ENCODE measurements at places on chromosomes 16 and 17. TPM values are rescaled to one million over a fixed set of nuclear protein-coding genes. Genes with fewer than 3 reads are reported as not detected.

- no peak for DNase-seq
These were observed 57.4 kb downstream of the PLCG2 start for GRCh38 chr16:81836279-81837054.

- no peak for DNase-seq
These were observed 23.4 kb upstream of the TNRC6C start for GRCh38 chr17:77935121-77935571.

GRCh38 chr17:44863061-44863918 lies 15.6 kb downstream of the HIGD1B start:
- DNase-seq = no peak

GRCh38 chr17:30957741-30958140 lies 13.1 kb upstream of the RNF135 start:
- no peak for DNase-seq

DNA sequence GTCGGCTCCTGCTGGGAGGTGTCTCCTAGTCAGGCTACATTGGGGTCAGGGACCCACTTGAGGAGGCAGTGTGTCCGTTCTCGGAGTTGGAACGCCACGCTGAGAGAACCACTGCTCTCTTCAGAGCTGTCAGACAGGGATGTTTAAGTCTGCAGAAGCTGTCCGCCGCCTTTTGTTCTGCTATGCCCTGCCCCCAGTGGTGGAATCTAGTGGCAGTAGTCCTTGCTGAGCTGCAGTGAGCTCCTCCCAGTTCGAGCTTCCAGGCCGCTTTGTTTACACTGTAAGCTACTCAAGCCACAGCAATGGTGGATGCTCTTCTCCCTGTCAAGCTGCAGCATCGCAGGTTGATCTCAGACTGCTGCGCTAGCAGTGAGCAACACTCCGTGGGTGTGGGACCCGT lies 36.0 kb downstream of the ITFG1 start:
- DNase-seq = no peak

GRCh38 chr16:4316864-4317531 lies 1.1 kb downstream of the GLIS2 start:
- DNase-seq = no peak

Gene CNGB1
- 0.20 TPM for total RNA-seq

Gene SOCS1
- 7.2 TPM for total RNA-seq

Gene ZNF750
- 31.3 TPM for total RNA-seq

Measured in skin of body (tissue), 3 donors.